ENCODE measurements at places on chromosomes 6 and 20.

DNA sequence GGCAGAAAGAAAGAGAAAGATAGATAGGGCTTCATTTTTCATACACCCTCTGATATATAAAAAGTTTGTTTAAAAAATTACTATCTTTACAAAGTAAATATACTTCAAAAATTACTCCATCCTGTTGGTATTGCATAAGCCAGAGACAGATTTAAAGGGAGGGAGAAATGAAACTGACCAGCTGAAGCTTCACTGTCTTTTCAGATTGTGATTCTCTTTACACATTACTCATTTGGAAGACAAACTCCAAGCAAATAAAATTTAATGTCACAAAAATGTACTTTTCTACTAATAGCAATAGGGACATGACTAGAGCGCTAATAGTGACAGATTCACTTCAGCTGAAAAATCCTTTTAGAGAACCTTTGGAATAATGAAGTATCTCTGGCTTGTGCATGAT, 38.6 kb upstream of the MARCKS start:
- H3K4me3 ChIP-seq, result no peak overlapping the region
- no peak overlapping the region for H3K27ac ChIP-seq
- H3K4me1 ChIP-seq, result no peaks in the 10 kb centered on the region
- no peaks in the 10 kb centered on the region for H3K36me3 ChIP-seq
- no peaks in the 10 kb centered on the region for H3K27me3 ChIP-seq

DNA sequence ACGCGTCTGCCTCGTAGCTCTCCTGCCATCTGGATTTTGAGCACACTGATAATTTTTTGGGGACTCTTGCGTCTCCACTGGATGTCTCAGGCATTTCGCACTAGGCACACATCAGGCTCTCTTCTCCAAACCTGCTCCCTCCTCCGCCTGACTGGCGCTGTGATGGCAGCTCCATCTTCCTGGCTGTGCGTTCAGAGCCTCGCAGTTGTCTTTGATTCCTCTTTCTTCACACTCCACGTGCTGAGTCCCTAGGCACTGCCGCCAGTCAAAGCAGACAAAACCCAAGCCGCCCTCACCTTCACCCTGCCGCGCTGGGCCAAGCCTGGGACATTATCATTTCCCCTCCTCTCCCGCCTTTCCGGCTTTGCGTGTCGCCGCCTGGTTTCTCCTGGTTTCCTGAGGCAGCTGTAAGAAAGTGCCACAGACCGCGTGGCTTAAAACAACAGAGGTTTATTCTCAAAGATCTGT, 778 bp downstream of the PSMG4 start:
- peaks cover 30% of the 10 kb centered on the region for H3K4me1 ChIP-seq
- no peak for DNase-seq
- H3K27me3 ChIP-seq, result peaks cover 4% of the 10 kb centered on the region
- peak overlapping the region; percentile 93 for H3K27ac ChIP-seq
- peak overlapping the region; percentile 98 for H3K4me3 ChIP-seq

GRCh38 chr6:106308985-106309384, 16.6 kb downstream of the ATG5 start:
- peaks cover 15% of the 10 kb centered on the region for H3K36me3 ChIP-seq
- H3K4me1 ChIP-seq, result peaks cover 16% of the 10 kb centered on the region
- no peaks in the 10 kb centered on the region for H3K27me3 ChIP-seq
- DNase-seq, result no peak
- H3K27ac ChIP-seq, result no peak overlapping the region
- no peak overlapping the region for H3K4me3 ChIP-seq

- H3K4me1 ChIP-seq, result peaks cover 66% of the 10 kb centered on the region
- no peak overlapping the region for H3K4me3 ChIP-seq
- 0 out of 2 replicates have a peak, but pooled peaks cover 2% of the 10 kb centered on the region for H3K36me3 ChIP-seq
- no peak for DNase-seq
- H3K27ac ChIP-seq, result no peak overlapping the region
Observed at GRCh38 chr6:111256646-111257045, 169.3 kb downstream of the SLC16A10 start.

DNA sequence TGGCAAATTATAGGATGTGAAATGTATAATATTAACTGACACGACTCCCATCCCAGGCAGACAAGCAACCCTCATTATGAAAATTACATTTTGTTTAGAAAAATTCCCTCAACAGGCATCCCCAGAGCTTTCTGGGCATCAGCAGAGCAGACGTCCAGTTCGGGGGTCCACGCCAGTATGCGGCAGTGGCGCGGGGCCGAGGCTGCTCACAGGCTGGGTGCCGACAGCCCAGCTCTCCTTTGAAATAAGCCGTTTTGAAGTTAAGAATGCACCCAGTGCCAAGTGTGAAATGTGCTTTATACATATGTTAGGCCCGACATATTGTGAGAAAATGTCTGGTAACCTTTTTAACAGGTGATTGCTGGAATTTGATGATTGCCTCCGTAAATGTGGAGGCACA, 50.4 kb downstream of the RPP40 start:
- H3K36me3 ChIP-seq, result peaks cover 49% of the 10 kb centered on the region
- H3K4me3 ChIP-seq, result no peak overlapping the region
- no peak for DNase-seq
- H3K4me1 ChIP-seq, result peaks cover 42% of the 10 kb centered on the region
- no peaks in the 10 kb centered on the region for H3K27me3 ChIP-seq

DNA sequence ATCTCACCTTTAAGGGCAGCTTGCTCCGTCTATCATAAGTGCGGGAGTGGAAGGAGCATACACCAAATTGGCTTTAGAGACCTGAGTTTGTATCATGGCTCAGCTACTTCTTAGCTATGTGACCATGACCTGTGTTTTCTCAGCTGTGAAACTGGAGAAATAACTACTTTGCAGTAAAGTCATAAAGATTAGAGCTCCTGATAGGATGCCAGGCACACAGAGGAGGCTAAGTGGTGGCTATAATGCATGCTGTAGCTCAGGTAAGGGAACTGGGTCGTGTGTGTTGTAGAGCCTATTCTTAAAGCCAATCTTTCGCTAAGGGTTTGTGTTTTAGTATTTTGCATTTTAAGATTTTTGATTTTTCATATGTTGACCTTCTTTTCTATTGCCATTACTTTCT, 451.5 kb upstream of the MAN1A1 start:
- no peak overlapping the region for H3K4me3 ChIP-seq
- no peak overlapping the region for H3K27ac ChIP-seq
- no peak for DNase-seq
- no peaks in the 10 kb centered on the region for H3K27me3 ChIP-seq
- peaks cover 12% of the 10 kb centered on the region for H3K4me1 ChIP-seq

DNA sequence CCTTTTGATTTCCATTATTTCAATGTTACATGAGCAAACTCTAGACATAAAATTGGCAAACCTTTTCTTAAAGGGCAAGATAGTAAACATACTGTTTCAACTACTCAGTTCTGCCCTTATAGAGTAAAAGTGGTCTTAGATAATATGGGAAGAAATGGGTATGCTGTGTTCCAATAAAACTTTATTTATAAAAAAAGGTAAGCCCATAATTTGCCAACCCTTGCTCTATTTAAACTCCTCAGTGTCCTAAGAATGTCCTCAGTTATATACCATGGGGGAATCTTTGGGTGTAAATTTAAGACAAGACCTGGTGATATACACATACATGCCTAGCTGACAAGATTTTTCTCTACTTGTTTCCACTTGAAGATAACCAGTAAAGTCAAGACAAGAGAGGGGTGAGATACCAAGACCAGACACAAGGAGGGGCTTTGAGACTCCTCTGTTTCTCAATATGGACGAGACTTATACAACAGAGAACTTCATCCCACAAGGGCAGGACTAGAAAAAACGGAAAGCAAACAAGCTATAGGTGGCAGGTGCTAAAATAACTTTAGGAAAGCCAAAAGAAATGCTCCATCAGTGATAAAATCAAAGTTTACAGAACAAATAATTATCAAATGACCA, 10.5 kb downstream of the SNX3 start:
- H3K36me3 ChIP-seq, result peaks cover 6% of the 10 kb centered on the region
- H3K4me3 ChIP-seq, result no peak overlapping the region
- no peaks in the 10 kb centered on the region for H3K4me1 ChIP-seq
- no peak overlapping the region for H3K27ac ChIP-seq

DNA sequence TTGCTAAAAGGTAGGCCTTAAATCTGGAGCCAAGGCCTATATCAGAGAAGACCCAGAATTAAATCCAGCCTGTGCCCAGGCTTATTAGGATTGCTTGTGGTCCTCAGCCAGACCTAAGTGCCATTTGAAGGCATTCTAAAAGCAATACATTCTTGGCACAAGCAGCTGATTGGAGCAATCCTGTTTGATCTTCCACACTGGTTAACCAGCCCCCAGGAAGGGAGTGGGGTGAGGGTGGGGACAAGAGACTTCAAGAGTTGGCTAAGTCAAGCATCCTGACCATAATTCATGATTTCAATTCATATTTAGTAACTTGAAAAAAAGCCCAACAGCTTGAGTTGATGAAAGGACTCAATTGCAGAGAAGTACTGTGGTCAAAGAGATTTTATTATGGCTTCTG, 128.9 kb downstream of the KIF13A start:
- no peak overlapping the region for H3K4me3 ChIP-seq
- no peaks in the 10 kb centered on the region for H3K27me3 ChIP-seq
- H3K4me1 ChIP-seq, result peaks cover 5% of the 10 kb centered on the region
- no peak for DNase-seq
- H3K27ac ChIP-seq, result no peak overlapping the region

GRCh38 chr6:17847203-17847760, 140.2 kb downstream of the KIF13A start:
- H3K4me3 ChIP-seq, result no peak overlapping the region
- peaks cover 16% of the 10 kb centered on the region for H3K36me3 ChIP-seq
- DNase-seq, result no peak
- no peaks in the 10 kb centered on the region for H3K27me3 ChIP-seq

DNA sequence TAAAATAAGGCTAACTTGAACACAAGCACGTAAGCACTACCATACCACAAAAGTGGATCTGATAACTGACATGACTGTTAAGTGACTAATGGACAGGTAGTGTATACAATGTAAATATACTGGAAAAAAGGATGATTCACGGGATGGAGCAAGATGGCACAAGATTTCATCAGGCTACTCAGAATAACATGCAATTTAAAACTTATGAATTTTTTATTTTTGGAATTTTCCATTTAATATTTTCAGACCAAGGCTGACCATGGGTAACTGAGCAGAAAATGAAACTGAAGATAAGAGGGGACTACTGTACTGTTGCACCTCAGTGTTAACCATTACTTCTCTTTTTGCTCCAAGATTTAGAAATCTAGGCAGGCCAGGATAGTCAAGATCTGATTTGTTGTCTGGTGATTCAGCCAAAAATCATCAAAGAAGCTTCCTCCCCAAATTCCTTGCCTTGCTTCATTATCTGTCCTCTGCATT, 45.4 kb downstream of the TPBG start:
- no peak overlapping the region for H3K4me3 ChIP-seq
- no peak for DNase-seq
- no peaks in the 10 kb centered on the region for H3K36me3 ChIP-seq
- H3K27me3 ChIP-seq, result no peaks in the 10 kb centered on the region

DNA sequence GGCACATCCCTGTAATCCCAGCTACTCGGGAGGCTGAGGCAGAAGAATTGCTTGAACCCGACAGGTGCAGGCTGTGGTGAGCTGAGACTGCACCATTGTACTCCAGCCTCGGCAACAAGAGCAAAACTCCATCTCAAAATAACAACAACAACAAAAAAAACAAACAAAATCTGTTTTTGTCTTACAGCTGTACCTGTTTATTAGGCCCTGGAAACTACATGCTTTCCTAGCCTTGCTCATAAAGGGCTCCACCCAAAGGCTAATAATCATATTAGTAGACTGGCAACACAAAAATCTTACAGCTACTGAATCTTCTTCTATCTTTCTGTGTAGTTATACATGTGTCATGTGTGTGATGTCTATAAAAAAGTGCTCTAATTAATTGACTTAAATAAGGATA, 503.9 kb upstream of the EYS start:
- DNase-seq, result no peak
- no peak overlapping the region for H3K27ac ChIP-seq
- H3K27me3 ChIP-seq, result no peaks in the 10 kb centered on the region
- H3K4me3 ChIP-seq, result no peak overlapping the region
- peaks cover 73% of the 10 kb centered on the region for H3K36me3 ChIP-seq
- H3K4me1 ChIP-seq, result no peaks in the 10 kb centered on the region

DNA sequence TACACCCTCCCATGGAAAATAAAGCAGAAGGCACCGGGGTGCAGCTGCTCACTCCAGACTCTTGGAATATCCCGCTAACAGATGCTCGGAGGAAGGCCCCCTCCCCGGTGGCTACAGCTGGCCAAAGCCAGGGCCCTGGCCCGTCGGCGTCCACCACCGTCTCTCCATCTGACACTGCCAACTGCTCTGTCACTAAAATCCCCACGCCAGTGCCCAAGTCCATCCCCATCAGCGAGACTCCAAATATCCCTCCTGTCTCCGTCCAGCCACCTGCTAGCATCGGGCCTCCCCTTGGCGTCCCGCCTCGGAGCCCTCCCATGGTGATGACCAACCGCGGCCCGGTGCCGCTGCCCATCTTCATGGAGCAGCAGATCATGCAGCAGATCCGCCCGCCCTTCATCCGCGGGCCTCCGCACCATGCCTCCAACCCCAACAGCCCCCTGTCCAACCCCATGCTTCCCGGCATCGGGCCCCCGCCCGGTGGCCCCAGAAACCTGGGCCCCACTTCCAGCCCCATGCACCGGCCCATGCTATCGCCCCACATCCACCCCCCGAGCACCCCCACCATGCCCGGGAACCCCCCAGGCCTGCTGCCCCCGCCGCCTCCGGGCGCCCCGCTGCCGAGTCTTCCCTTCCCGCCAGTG, 143.9 kb downstream of the SOBP start:
- H3K4me1 ChIP-seq, result peaks cover 22% of the 10 kb centered on the region
- no peak overlapping the region for H3K27ac ChIP-seq
- H3K36me3 ChIP-seq, result no peaks in the 10 kb centered on the region
- H3K4me3 ChIP-seq, result peak overlapping the region; percentile 56
- H3K27me3 ChIP-seq, result peaks cover 33% of the 10 kb centered on the region
- no peak for DNase-seq

- H3K4me3 ChIP-seq, result no peak overlapping the region
- no peak for DNase-seq
- peaks cover 36% of the 10 kb centered on the region for H3K4me1 ChIP-seq
- no peaks in the 10 kb centered on the region for H3K27me3 ChIP-seq
- no peaks in the 10 kb centered on the region for H3K36me3 ChIP-seq
Observed at GRCh38 chr6:167797011-167797471, 29.7 kb upstream of the AFDN start.

DNA sequence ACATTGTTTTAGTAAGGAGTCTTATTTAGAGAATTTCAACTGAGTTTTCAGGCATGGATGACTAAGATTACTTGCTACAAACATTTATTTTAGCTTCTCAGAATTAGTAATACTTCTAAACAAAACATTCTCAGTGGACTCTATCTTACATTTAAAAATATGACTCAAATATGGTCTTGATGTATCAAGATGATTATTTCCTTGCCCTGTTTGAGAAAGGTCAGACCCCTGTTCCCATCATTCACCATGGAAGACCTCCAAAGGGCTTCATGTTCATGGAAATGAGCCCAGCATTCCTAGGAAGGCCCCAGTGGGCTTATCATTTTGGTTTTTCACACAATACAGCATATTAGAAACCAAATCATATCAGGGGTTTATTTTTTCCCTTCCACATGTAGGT, 24.6 kb upstream of the TRPC4AP start:
- no peak for DNase-seq
- H3K27me3 ChIP-seq, result no peaks in the 10 kb centered on the region
- no peak overlapping the region for H3K27ac ChIP-seq
- H3K4me1 ChIP-seq, result no peaks in the 10 kb centered on the region
- no peak overlapping the region for H3K4me3 ChIP-seq

Data from WTC11 (cell line).